ENCODE measurements at places on chromosomes 3 and 15.
A peak's percentile ranks its signal among the peaks of the same experiment; 100 is the strongest.

DNA sequence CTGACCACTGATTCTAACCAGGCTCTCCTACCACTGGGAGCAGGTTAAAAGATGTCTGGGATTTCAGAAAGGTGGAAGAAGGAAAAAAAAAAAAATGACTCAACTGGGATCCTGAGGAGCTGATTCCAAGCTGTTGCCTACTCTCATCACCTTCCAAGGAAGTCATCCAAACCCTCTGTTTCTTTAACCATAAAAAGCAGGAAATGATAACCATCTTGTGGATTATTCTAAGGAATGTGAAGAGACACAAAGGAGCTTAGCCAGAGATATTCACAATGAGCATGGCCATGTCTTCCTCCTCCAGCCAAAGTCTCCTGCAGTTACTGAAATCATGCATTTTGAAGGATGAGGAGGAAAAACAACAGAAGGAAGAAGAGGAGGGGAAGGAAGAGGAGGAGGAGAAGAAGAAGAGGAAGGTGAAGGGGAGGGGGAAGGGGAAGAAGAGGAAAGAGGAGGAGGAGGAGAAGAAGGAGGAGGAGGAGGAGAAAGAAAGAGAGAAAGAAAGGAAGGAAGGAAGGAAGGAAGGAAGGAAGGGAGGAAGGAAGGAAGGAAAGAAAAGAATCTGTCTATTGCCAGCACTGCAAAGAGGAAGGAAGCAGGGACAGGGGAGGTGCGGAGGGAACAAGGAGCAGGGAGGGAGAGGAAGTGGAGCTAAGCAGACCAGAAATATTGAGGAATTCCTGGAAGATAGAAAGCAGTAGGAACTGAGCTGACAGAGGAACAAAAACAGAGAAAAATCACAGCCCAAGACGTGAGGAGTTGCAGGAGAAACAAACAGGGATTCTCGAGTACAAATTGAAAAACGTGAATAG is 229.2 kb downstream of the UACA start:
- DNase-seq, result no peak

DNA sequence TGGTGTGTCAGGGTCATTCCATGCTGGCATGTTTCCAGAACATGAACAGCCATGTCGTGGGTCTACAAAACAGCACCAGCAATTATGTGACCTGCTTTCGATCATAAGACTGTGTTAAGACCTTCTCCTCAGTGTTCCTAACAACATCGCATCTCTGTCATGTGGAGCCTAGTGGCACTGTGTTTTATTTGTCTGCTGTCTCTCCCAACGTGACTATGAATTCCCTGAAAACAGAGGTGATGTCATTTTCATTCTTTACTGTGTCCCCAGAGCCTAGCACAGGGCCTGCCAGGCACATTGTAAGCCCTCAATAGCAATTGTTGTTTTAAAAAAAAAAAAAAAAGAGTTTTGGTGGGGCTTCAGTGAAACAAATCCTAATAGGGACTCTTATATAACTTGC is 94.2 kb upstream of the IL12A start:
- DNase-seq, result no peak

DNA sequence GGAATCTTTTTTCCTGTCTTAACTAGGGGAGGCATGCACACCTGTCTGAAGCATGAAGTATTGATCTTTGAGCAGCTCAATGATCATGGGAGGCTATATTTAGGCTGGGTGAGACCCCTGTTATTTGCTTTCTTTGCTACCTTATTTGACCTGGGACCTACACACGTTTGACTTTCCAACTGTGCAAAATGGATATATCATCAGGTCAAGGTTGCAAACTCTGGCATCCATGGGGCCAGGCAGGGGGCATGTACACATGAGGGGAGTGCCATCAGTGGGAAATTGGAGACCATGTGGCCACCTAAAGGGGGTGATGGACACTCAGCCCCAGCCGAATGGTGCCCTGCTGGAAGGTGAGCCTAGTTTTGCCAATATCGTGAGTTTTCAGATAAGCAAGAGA is 174.2 kb downstream of the FEZF2 start:
- no peak for DNase-seq

DNA sequence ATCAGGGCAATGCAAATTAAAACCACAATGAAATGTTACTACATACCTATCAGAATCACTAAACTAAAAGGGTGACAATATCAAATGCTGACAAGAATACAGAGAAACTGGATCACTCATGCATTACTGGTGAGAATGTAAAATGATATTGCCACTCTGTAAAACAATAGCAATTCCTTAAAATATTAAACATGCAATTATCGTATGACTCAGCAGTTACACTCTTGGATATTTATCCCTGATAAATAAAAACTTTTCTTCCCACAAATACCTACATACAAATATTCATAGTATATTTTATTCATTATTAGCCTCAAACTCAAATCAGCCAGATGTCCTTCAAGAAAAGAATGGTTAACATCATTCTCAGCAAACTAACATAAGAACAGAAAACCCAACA is 25.9 kb upstream of the RAB6B start:
- DNase-seq, result no peak

DNA sequence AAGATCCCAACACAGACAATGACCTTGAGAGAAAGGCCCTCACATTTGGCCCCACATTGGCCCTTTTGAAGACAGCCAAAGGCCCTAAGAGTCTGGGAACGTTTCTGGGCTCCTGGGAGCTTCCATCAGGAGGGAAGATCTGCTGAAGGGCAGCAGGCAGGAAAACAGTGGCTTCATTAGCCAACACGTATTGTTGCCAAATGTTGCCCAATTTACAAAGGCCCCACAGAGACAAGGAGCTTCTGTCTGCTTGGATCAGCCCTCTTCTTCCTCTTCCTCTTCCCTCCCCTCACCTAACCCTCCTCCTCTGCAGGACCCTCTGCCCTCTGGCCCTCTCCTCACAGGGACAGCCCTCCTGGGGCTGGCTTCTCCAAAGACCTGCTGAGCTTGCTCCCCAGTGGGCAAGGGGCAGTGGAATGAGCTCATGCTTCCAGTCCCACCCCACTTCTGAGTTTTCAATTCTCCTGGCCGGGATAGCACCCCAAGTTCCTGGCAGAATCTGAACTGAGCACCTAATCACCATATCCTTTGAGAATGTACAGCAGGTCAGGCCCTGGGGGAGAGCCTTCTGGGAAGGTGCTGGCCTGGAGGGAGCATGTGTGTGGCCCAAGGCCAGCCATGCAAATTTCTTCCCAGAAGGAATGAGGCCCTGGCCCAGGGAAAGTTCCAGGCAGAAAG is 5.1 kb upstream of the LTF start:
- DNase-seq, result peak; percentile 53

DNA sequence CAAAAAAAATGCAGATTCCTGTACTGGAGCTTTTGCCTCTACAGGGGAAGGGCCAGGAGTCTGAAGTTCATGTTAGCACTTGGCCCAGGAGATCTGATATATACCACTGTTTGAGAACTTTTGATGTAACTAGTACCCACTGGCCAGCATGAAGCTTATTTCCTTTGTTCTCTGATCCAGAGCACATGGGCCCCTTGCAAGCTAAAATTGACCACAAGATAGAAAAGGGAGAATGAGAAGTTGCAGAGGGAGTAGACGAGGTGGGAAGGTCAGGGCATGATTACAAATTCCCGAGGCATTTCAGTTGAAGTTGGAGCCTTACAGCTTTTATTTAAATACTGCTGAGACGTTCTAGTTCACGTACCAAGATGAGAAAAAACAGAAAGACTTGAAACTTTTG is 28.2 kb downstream of the TGM4 start:
- no peak for DNase-seq

DNA sequence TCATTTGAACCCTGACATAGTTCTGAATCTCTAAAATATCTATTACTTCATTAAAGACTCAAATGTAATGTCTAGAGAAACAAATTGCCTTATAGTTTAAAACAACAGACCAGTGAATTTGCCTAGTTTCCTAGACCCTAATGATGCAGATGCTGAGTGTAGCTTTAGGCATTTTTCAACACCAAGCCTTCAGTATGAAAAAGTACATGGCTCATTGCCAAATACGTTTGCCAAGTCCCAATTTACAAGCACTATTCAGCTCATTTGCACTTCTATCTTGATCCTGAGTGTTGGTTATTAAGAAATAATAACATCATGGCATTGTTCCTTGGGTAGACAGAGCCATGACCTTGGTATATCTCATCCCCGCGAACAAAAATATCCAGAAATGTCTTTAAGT is 46.8 kb downstream of the EOMES start:
- no peak for DNase-seq

GRCh38 chr3:127750226-127751031 is 71.9 kb downstream of the MGLL start:
- DNase-seq, result peak; percentile 61

Measured in inflammatory macrophage (primary cell).